ENCODE measurements at places on chromosomes 16 and 17.
A peak's percentile ranks its signal among the peaks of the same experiment; 100 is the strongest.

DNA sequence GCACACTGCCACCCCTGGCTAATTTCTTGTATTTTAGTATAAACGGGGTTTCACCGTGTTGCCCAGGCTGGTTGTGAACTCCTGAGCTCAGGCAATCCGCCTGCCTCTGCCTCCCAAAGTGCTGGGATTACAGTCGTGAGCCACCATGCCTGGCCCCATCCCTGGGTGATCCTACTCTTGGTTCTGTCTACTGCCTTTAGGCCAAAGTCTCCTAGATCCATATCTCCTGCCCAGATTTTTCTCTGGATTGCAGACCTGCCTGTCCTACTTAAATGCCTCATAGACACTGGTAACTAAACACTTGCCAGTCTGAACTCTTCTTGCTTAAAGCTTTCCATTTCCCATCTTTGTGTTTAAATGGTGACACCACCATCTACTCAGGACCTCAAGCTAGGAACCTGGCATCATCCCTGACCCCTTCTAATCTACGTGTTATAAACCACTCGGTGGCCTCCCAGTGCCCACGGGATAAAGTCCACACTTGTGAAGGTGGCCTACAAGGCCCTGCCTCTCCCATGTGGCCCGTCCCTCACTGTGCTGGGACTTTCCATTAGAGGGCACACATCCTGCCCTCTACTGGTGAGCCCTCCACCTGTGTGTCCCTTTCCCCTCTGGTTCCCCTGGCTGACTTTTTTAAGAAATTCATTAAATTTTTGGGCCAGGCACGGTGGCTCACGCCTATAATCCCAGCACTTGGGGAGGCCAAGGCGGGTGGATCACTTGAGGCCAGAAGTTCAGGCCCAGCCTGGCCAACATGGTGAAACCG, 51.1 kb downstream of the USP43 start:
- H3K4me3 ChIP-seq = no peak overlapping the region
- no peak overlapping the region for H3K27ac ChIP-seq
- DNase-seq = no peak
- H3K4me1 ChIP-seq = no peaks in the 10 kb centered on the region
- no peaks in the 10 kb centered on the region for H3K27me3 ChIP-seq

DNA sequence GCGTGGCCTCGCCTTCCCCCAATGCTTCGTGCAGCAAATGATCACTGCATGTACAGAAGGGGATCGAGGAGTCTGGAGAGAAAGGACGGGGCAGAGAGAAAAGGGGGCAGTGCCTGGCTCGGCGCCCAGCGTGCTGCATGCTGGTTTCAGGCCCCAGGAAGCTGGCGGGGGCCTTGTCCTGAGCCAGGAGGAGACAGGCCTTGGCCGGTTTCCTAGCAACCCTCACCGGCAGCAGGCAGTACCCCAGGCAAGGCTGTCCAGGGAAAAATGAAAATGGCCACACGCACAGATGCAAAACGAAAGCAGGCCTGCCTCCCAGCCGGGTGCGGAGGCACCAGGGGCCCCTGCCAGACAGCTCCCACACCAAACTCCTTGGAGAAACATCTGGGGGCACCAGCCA, 126.3 kb downstream of the ZFHX3 start:
- no peak for DNase-seq
- peaks cover 7% of the 10 kb centered on the region for H3K27me3 ChIP-seq
- no peak overlapping the region for H3K27ac ChIP-seq
- peaks cover 3% of the 10 kb centered on the region for H3K4me1 ChIP-seq

GRCh38 chr16:51343411-51343810, 192.3 kb upstream of the SALL1 start:
- no peaks in the 10 kb centered on the region for H3K27me3 ChIP-seq
- no peaks in the 10 kb centered on the region for H3K36me3 ChIP-seq
- DNase-seq = no peak
- no peak overlapping the region for H3K4me3 ChIP-seq

- no peak overlapping the region for H3K4me3 ChIP-seq
- H3K36me3 ChIP-seq = peaks cover 54% of the 10 kb centered on the region
- DNase-seq = no peak
- H3K27me3 ChIP-seq = no peaks in the 10 kb centered on the region
These were observed 12.2 kb downstream of the MPHOSPH6 start for GRCh38 chr16:82157836-82158235.

- peaks cover 25% of the 10 kb centered on the region for H3K27me3 ChIP-seq
- no peaks in the 10 kb centered on the region for H3K4me1 ChIP-seq
- no peak overlapping the region for H3K4me3 ChIP-seq
- no peak for DNase-seq
- H3K36me3 ChIP-seq = no peaks in the 10 kb centered on the region
- no peak overlapping the region for H3K27ac ChIP-seq
These were observed 1.8 kb downstream of the KRT23 start for GRCh38 chr17:40935624-40936023.

GRCh38 chr16:67942200-67942509, 1.8 kb downstream of the LCAT start:
- H3K4me3 ChIP-seq = no peak overlapping the region
- H3K4me1 ChIP-seq = peaks cover 12% of the 10 kb centered on the region
- H3K36me3 ChIP-seq = peaks cover 65% of the 10 kb centered on the region
- peak; percentile 71 for DNase-seq
- H3K27ac ChIP-seq = no peak overlapping the region

- H3K27me3 ChIP-seq = peaks cover 26% of the 10 kb centered on the region
- no peak overlapping the region for H3K4me3 ChIP-seq
- no peak overlapping the region for H3K27ac ChIP-seq
- no peak for DNase-seq
These were observed 20.2 kb upstream of the GUCY2D start for GRCh38 chr17:7982173-7982572.

Measured in K562 (cell line).